ENCODE measurements at places on chromosomes 7 and 10.

DNA sequence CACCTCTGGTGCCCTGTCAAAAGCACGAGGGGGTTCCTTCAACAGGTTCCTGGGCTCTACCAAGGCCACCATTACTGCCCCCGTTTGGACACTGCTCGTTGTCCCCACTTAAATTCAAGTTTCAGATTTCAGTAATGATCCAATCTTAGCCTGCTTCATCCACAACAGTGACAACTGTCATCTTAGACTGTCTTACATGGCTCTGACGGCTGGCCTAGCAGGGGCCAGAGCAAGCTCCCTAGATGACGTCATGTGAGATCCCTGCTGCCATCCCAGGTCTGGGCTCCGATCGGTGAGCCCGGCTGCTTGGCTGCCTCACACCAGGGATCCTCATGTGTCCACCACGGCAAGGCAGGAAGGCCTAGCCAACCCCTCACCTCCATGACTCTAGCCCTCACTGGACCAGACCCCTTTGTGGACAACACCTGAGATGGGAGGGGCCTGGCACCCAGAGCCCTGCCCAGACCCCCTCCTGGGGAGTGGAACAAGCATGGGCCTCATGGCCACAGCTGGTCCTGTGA is 82.5 kb downstream of the FAM53B start:
- DNase-seq = no peak

DNA sequence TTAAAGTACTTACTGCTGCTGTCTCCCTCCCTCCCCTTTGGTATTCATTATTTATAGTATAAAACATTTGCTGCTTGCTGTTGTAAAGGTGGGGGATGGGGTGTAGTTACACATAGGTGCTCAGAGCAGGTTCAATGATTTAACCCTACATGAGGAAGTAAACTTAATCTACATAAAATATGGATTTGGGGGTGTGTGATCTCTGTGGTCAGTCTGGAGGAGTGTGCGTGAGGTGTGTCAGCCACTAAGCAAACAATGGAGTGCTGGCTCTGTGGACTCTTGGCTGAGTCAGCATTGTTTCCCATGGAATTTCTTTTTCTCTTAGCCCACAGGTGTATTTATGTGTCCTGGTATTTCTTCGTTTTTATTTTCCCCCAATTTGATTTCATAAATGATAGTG is 133.9 kb downstream of the AUTS2 start:
- no peak for DNase-seq

DNA sequence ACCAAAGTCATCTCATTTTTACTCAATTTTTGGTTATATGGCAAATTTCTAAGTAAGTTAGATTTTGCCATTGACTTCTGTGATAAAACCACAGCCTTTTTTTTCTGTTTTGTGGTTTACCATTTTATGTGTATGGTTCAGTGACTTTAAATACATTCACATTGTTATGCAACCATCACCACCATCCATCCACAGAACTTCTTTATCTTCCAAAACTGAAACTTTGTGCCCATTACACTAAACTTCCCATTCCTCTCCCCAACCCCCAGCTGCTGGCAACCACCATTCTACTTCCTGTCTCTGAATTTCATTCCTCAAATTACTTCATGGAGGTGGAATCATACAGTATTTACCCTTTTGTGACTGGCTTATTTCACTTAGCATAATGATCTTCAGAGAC is 280.4 kb upstream of the TCERG1L start:
- no peak for DNase-seq

DNA sequence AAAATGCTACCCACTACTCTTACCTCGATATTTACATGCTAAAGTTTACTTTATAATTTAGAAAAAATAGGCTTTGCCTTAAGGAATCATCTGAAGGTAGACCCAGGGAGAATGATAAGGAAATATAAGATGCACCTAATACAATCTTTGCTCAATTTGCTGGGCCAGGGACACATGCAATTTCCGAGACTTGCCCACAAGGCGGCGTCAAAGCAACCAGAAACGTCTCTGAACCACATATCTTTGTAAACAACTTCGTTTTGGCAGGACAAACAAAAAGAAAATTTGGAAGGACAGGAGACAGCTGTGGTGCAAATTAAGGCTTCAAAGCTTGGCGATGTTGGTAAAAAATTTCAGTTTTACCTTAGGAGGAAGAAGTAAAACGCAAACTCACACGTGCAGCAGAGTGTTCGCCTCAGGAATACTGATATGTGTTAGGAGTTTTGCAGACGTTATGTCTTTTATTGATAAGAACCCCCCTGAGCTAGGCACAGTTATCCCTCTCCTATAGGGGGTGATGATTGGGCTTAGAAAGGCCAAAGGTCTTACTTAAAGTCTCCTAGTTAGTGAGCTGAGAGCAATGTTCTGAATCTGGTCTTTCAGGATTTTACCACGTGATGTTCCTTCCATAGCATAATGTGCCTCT is 134.3 kb downstream of the PRKCQ start:
- DNase-seq = peak; percentile 55

DNA sequence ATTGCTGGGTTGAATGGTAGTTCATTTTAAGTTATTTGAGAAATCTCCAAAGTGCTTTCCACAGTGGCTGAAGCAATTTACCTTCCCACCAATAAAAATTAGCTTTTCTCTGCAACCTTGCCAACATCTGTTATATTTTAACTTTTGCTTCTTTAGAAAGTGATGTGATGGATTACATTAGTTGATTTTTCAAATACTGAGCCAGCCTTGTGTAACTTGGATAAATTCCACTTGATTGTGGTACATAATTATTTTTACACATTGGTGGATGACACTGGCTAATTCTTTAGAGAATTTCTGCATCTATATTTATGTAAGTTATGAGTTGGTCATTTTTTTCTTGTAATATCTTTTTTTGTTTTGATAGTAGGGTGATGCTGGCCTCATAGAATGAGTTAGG is 634.1 kb downstream of the GALNT17 start:
- DNase-seq = no peak

DNA sequence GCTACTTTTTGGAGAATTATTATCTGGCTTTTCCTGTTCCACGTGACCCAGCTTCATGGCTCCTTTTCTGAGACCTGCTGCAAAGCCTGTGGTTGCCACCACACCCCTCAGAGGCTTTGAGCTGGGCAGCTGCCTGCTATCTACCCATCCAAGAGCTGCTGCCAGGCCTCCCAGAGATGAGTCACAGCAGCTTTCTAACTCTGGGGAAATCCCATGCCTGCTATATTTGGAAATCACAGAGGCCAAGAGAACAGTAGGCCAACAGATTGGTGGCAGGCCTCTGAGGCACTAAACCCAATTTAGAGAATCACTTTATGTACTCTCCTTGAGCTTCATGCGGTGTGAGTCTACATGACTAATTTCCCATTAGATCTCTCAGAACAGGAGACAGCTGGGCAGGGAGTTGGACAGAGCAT is 35.2 kb downstream of the SGCE start:
- DNase-seq = peak; percentile 8

GRCh38 chr7:107889992-107890391 is 991 bp upstream of the DLD start:
- DNase-seq = no peak

DNA sequence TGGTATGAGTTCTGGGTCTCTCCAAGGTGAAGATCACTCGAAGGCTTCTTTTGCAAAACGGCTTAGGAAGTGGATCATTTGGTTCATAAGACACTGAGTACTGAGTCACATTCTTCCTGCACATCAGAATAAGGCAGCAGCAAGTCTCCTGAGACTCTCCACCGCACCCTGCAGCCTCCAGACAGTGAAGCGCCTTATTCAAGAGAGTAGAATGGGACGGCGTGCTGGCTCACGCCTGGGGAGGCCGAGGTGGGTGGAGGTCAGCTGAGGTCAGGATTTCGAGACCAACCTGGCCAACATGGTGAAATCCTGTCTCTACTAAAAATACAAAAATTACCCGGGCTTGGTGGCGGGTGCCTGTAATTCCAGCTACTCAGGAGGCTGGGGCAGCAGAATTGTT is 70.3 kb downstream of the C10orf143 start:
- no peak for DNase-seq
